LHCN-M2 (cell line): ENCODE measurements at places on chromosomes 6 and 20.

- no peak for DNase-seq
Measured at GRCh38 chr20:44135417-44136204, 51.4 kb downstream of the JPH2 start.

GRCh38 chr6:43900560-43900915 is 130.5 kb downstream of the VEGFA start:
- no peak for DNase-seq

DNA sequence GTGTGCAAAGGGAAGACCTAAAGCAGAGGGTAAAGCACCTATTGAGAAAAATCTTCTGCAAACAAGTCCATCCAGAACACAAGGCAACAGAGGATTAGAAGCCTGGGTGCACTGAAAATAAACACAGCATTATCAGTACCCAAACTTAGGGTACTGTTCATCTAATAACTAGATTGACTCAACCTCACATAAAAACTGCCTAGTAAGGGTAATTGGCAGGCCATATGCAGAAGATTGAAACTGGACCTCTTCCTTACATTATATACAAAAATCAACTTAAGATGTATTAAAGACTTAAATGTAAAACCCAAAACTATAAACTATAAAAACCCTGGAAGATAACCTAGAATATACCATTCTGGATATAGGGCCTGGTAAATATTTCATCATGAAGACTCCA is 91.2 kb upstream of the SIRPG start:
- no peak for DNase-seq

- DNase-seq, result no peak
Measured at GRCh38 chr6:26468829-26469228, 11.1 kb downstream of the BTN2A1 start.

DNA sequence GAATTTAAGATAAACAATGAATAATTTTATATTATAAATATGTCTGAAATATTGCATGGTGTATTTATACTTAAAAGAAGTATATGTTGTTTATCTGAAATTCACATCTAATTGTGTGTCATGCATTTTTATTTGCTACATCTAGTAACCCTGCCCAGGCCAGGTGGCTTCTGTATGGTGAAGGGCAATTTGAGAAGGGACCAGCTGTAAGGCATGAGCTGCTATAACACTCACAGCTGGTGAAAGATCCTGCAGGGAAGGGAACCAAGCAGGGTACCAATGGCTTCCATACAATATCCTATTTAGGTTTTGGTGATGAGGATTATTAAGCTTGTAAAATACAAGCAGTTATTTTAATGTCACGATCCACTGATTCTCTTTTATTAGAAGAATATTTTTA is 921.8 kb upstream of the GJE1 start:
- DNase-seq, result no peak

DNA sequence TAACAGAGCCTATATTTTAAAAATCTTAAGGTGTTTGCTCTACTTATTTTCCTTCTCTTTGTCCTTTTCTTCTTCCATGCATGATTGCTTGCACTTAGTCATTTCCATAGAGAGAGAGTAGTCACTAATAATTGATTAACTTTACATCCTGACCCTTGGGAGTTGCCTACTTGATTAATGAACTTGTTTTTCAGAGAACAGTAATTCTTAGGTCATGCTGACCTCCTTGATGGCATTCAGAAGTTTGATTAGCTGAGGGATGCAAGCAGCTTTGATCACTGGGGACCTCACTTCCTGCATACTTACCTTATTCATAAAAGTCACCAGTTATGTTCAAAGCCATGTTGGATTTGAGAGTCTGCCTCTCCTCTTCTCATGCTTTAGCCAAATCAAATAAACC is 715.6 kb upstream of the ID4 start:
- no peak for DNase-seq

GRCh38 chr6:106163446-106163965 is 77.4 kb downstream of the PRDM1 start:
- DNase-seq, result peak; percentile 72

DNA sequence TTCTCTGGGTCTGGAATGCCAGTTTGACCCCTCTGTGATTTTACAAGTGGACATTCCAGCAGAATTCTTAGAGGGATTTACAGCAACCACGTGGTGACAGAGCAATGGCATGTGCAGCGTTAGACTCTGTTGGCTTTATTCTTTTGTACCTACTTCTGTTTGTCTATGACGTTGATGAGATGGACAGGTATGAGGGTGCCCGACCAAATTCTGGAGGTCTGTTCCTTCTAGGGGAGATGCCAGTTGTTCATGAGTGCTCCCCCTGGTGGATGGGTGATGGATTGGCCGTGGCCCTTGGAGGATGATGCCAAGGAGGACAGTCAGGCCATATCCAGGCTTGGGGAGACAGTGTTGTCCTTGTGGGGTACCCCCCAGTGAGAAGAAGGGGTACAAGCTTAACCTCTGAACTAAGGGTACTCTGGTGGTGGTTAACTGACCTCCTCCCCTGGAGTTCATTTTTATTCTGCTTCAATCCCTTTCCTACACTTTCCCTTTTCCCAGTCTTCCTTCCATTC is 198.6 kb downstream of the DTNBP1 start:
- DNase-seq, result no peak

- no peak for DNase-seq
Measured at GRCh38 chr6:34140075-34140474, 5.8 kb downstream of the GRM4 start.

DNA sequence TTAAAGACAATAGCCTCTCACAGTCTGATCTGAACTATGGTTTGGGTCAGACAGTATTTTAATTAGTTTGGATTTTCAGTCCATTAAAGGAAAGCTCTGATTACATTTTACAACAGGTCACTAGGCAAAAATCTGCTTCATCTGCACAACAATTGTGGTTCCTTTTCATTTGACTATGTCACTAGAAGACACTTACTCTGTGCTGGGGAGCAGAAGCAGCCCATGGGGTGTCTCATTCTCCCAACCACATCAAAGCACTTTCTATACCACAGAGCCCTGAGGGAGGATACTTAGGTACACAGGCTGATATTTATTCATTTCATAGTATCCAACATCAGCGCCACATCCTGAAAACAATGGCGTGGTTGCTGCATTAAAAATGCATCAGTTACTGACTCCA is 36.6 kb upstream of the HDAC2 start:
- DNase-seq, result peak; percentile 62

- no peak for DNase-seq
Measured at GRCh38 chr20:63567136-63567385, 7.0 kb downstream of the HELZ2 start.

- no peak for DNase-seq
Measured at GRCh38 chr6:44152109-44152461, 6.5 kb upstream of the CAPN11 start.
